ENCODE measurements at places on chromosomes 1 and 21. TPM values are rescaled to one million over a fixed set of nuclear protein-coding genes. Genes with fewer than 3 reads are reported as not detected.

CPTP gene
- 25.8 TPM for total RNA-seq

LAMC2 gene
- 0.02 TPM for total RNA-seq

PDE9A gene
- 0.27 TPM for total RNA-seq

MCOLN2 gene
- 0.18 TPM for total RNA-seq

PADI2 gene
- total RNA-seq, result 0.11 TPM

HSD3B2 gene
- 0.96 TPM for total RNA-seq

VWA1 gene
- 6.4 TPM for total RNA-seq

ADAM30 gene
- total RNA-seq, result not detected

DNA sequence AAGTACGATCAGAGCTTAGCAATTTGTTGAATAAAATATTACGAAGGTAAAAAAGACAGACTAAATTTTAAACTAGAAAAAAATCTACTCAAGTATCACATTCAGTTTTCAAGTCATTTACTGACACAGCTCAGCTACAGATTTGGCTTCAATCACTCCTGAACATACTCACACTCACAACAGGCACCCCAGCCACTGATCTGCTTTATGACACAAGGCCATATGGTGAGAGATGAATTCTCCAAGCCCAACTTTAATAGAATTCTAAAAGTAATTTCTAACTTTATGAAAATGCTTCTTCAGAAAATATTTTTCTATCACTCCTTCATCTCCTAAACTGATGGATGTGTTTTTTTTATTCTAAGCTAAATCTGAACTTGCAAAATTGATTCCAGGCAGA, 337.1 kb downstream of the HHIPL2 start:
- no peak for DNase-seq

- DNase-seq, result no peak
These were observed 49.9 kb downstream of the KDM1A start for GRCh38 chr1:23069149-23069548.

GRCh38 chr1:93604411-93604810, 77.2 kb downstream of the BCAR3 start:
- no peak for DNase-seq

GRCh38 chr21:33355355-33355754, 30.6 kb downstream of the IFNAR1 start:
- DNase-seq, result no peak

- DNase-seq, result no peak
These were observed 2.2 kb downstream of the LYST start for GRCh38 chr1:235864469-235864868.

GRCh38 chr1:18942340-18942739, 14.1 kb downstream of the IFFO2 start:
- DNase-seq, result no peak

DNA sequence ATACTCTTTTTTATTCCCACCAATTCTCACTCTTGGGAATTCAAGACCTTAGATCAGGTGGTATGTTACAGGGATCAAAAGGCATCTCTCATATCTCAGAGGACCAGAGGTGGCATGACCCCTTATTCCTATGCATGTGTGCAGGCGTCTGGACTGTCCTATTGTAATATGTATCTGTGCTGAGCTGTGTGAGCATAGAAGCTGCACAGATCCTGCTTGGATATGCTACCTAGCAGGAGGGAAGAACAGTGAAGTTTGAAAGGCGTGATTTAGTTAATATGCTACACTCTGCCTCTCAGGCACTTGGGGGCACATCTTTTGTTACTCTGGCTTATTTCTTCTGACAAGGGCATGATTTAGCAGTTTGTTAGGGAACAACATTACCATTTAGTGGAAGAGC, 86.7 kb upstream of the ZRANB2 start:
- no peak for DNase-seq

- no peak for DNase-seq
These were observed 56.7 kb downstream of the ARHGEF10L start for GRCh38 chr1:17596186-17596585.

GRCh38 chr1:111739925-111740765, 950 bp upstream of the INKA2 start:
- DNase-seq, result peak; percentile 20

- no peak for DNase-seq
These were observed 12.7 kb upstream of the PLEKHM2 start for GRCh38 chr1:15671430-15671829.

- no peak for DNase-seq
These were observed 3.6 kb downstream of the LPAR3 start for GRCh38 chr1:84889437-84889836.

DNA sequence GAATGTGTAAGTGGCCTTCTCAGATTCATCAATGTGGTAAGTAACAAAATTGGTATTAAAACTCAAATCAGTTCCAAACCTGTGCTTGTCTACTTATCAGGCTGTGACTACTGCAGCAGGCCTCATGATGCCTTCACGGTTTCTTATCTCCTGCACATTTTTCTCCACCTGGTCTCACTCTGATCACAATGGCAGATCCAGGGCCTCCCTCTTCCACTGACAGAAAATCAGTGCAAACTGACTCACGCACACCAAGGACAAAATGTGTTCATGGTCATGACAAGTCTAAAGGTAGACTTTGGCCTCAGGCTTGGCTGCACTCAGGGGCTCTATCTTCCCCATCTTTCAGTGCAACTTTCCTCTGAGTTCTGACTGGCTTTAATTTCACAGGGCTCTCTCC, 56.7 kb upstream of the ATP1A1 start:
- DNase-seq, result no peak

GRCh38 chr1:85375493-85375892, 89.5 kb downstream of the DDAH1 start:
- no peak for DNase-seq

- DNase-seq, result no peak
These were observed 177.1 kb downstream of the GABPA start for GRCh38 chr21:25911730-25912401.

DNA sequence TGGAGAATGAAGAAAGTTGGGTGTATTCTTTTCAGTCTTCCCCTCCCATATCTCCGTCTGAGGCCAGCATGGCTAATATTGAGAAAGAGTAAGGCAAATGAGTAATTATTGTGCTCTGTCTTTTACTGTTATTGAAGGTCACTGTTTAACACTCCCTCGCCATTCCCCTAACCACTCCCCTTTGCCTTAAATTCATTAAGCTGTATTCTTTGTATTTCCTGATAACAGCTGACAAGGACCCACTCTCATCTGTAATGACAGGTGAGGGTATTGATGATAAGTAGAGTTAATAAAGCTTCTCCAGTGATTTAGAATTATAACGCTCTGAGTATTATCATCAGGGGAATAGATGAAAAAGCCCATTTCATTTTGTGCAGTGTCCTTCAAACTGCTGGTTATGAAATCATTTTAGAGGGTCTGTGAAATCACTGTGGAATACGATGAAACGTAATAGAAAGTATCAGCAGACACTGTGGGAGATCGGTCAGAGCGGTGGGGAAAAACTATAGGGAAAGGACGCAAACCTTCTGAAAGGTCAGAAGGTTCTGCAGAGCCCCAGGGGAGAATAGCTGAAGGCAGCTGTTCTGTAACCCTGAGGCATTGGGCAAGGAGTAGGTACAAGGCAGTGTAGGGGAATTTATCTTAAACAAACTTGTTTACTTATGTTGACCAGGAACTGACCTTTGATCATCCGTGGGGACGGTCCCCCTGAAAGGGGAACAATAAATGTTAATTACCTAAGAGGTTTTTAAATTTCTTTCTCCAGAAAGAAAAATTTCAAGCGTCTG, 46.3 kb upstream of the CACYBP start:
- no peak for DNase-seq

GRCh38 chr1:84550826-84551225, 23.4 kb downstream of the CTBS start:
- DNase-seq, result no peak

- peak; percentile 40 for DNase-seq
These were observed 470.6 kb downstream of the PTPRU start for GRCh38 chr1:29706936-29707335.

DNA sequence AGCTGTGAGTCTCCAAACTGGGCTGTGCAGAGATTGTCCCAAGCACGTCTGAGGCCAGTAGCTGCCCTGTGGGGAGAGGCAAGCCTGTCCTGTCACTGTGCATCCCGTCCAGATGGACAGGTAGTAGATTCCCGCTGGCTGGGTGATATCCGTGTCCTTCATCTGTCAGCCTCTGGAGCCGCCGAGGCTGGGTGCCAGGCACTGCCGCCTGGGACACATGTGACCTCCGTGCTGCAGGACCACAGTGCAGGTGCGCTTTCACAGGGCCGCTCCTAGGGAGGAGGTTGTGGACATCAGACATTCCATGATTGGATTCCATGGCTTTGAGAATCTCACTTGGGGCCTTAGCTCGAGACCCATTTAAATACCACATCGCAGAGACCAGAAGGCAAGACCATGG, 4.7 kb downstream of the PDXK start:
- no peak for DNase-seq
